ENCODE measurements at places on chromosomes 7 and 10. TPM values are rescaled to one million over a fixed set of nuclear protein-coding genes. Genes with fewer than 3 reads are reported as not detected.
A peak's percentile ranks its signal among the peaks of the same experiment; 100 is the strongest.

Gene UTF1
- total RNA-seq, result not detected

Gene CALHM3
- not detected for total RNA-seq

- no peak for DNase-seq
These were observed 184.0 kb upstream of the ADO start for GRCh38 chr10:62620491-62620890.

Gene BHLHA15
- total RNA-seq, result not detected

Gene SPDYE8
- not detected for total RNA-seq

Gene CDC14C
- not detected for total RNA-seq

Gene TFAM
- 136 TPM for total RNA-seq

DNA sequence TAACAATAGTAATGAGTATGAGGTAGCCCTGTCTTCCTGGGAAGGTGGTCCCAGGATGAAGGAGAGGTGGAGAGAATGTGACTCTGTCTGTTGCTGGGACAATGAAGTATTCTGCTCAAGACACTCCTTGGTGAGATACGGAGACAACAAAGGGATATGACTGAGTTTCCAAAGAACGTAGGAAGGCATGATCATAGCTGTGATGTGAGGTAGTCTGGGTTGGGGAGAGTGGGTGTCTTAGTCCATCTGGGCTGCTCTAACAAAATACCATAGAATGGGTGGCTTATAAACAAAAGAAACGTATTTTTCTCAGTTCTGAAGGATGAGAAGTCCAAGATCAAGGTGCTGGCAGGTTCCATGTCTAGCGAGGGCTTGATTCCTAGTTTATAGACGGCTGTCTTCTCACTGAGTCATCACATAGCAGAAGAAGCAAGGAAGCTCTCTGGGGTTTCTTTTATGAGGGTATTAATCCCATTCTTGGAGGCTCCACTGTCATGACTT lies 84.9 kb upstream of the RHOBTB1 start:
- no peak for DNase-seq

DNA sequence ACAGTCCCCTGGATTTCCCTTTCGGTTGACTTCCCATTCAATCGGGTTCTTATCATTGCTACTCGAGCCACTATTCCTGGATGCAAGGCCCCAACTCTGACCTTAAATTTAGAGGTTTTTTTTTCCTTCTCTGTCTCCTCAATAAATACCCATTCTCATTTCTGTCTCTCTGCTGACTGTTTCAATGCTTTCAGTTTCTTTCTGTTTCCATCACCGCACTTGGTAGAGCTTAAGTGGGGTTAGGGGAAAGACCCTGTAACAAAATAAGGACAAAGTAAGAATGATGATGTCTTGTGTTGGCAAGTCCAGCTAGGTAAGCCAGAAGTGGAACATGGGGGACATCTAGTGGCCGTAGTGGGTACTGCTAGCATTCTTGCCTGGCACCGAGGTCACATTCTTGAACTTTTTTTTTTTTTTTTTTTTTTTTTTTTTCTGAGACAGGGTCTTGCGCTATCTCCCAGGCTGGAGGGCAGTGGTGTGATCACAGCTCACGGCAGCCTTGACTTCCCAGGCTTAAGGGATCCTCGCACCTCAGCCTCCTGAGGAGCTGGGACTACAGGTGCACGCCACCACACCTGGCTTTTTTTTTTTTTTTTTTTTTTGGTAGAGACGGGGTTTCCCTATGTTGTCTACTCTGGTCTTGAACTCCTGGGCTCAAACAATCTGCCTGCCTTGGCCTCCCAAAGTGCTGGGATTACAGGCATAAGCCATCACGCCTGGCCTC lies 40.3 kb downstream of the ZC3HC1 start:
- peak; percentile 80 for DNase-seq

DNA sequence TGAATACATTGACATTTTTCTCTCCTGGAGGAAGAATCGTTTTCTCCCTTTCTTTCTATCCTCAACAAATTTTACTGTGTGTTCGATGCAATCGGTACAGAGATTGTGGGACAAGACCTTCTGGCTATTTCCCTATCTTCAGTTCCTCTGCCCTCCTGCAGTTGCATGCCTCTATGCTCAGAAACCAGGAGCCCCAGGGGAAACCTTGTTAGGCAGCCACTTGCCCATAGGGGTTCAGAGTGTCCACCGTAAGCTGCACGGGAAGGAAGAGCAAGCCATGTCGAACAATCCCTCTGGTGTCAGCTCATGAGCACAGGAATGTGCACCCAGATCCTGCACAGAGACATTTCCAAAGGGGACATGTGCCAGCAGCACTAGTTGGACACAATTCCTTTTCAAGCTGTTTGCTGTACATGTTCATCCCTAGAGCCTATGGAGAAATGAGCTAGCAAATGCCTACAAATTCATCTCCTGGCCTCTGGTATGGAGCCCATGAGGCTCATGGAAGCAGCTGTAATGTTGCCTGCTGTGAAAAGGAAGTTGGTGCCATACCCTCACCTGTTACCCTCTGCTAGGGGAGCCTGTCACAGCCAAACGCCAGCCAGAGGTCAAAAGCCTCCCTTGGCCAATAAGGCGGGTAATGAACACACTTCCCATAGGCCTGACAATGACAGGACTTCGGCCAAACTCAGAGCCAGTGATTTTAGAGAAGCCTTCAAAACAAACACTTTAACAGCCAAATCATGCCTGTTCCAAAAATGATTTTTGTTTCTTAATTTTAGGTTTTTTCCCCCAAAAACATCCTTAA lies 35.9 kb upstream of the ASAH2 start:
- no peak for DNase-seq

Gene GALNT17
- total RNA-seq, result not detected

DNA sequence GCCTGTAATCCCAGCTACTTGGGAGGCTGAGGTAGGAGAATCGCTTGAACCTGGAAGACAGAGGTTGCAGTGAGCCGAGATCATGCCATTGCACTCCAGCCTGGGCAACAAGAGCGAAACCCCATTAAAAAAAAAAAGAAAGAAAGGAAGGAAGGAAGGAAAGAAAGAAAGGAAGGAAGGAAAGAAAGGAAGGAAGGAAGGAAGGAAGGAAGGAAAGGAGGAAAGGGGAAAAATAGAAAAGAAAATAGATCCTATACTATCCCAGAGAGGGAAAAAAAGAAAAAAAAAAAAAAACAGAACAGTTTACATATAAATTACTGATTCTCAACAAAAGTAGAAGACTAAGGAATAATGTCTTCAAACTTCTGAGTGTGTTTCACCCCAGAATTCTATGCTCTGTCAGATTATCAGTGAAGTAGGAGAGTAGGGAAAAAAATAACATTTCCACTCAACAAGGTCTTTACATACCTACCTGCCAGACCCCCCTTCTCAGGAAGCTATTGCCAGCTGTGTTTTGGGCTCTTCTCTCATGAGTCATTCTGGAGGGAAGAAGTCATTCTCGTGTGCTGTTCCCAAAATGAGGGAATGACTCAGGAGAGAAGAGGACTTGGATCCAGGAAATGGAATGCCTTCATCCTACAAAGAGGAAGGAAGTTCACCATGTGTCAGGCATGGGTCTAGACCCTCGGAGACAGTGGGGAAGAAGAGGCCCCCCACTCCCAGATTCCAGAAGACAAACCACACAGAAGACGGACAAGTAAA lies 20.9 kb downstream of the RGS10 start:
- no peak for DNase-seq

Gene NEUROD6
- total RNA-seq, result not detected

GRCh38 chr7:136034132-136034531 lies 57.0 kb upstream of the MTPN start:
- no peak for DNase-seq

Gene TRPV6
- not detected for total RNA-seq

- no peak for DNase-seq
These were observed 43.3 kb downstream of the DIP2C start for GRCh38 chr10:646118-646524.

Gene ST8SIA6
- not detected for total RNA-seq

- no peak for DNase-seq
These were observed 6.0 kb downstream of the COL13A1 start for GRCh38 chr10:69807696-69808095.

Gene PRPF18
- total RNA-seq, result 26.3 TPM

DNA sequence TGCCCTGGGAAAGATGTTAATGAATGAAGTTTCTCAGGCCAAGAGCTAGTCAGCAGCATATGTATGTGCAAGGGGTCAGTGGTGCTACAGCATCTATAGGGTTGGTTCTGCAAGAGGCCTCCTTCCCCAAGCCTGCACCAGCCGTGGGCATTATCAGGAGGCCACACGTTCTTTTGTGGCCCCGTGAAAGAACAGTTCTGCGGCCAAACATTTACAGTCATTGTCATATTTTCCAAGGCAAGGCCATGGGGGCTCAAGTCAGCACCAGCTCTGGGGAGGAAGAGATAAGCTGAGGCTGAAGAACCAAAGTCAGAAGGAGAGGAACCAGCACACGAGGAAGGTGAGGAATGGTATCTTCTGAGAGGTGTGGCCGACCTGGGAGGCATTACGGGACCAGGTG lies 54.4 kb upstream of the TMEM72 start:
- DNase-seq, result no peak

GRCh38 chr7:150981644-150982043 lies 3.5 kb upstream of the KCNH2 start:
- no peak for DNase-seq

Gene GJD4
- total RNA-seq, result not detected

DNA sequence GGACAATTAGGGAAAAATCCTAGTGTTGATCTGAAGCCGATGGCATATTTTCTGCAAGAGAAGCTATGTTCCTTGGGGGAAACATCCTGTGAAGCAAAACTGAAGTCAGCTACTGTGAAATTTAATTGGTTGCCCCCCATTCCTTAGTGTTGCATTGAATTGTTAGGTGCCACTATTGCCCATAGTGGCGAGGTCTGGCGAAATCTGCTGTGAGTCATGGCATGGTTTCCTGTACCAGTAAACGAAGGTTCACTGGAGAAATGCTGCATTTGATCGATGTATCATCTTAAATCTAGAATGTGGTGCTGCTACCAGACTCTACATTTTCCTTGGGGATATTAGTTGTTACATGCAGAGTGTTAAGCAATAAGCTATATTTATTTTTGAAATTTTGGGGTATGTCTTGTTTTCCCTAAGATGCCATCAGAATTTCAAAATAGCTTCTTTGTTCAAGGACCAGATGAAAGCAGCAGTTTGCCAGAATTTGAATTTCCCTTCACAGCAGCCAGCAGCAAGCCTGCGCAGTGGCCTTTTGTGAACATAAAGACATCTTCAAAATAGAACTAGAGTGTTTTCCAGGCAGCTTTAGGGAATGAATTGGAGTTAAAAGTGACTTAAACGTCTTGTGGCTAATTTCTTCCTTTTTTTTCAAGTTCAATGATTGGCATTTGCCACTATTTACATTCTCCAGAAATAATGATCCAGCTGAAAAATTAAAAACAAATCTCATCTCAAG lies 348.6 kb upstream of the COBL start:
- DNase-seq, result no peak

Gene RNLS
- 7.0 TPM for total RNA-seq

Gene RARRES2
- total RNA-seq, result not detected

DNA sequence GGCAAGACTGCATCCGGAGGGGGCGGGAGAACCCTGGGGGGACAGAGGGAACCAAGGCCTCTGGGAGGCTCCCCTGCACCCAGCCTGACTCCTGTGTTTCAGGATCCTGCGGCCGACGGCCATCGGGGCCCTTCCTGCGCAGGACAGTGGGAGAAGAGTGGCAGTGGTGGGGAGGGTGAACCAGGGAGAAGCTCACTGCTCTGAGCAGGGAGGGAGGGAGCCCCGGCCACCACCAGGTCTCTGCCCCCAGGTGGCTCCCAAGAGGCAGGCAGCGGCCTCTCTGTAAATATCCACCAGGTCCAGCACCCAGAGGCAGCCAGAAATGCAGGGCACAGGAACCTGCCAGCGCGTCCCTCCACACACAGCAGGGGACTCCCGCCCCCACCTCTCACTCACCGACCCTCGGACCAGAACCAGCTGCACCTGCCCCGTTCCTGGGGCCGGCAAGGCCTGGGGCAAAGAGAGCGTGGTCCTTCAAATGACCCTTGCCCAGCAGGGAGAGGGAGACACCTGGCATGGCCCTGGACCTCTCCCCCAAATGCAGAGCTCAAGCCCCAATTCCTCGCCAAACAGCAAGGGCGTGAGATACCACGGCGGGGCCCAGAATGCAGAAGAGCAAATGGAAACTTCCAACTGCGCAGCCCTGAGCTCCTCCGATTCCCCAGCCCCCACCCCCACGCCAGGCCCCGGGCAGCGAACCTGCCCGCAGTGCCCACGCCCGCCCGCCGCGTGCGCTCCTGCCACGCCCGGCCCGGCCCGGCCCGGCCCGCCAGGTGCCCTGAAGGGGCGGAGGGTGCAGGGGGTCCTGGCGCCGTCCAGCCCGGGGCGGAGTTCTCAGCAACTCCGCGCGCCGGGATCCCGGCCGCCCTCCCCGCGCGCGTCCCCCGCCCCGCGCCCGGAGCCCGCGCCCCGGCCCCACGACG lies 805 bp downstream of the RASGEF1A start:
- no peak for DNase-seq

DNA sequence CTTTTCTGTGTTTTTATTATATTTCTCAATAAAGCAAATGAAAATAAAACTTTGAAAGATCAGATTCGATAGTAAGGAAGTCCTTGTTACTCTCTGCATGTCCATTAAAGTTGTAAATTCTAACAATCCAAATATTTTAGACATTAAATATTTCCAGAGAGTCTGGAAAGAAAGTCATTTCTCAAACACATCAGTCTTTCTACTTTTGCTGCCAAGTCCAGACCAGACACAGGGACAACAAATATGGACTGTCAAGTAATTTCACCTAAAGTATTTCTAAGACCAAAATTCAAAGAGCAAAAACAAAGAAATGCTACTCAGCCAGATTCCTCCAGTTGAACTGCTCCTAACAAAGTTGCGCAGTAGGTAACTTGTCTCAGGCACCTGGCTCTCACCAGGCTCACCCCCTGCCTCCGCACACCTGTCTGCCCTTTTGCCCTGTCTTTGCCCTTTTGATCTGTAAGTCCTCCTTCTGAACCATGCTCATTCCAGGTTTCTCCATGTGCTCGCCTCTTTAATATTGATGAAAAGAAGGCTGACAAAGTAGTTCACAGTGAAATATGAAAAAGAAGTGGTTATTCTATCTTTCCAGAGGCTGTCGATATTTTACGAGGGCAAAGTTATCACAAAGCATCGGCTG lies 300.5 kb downstream of the C7orf25 start:
- DNase-seq, result no peak

GRCh38 chr10:71727105-71727737 lies 7.6 kb upstream of the C10orf105 start:
- peak; percentile 45 for DNase-seq

GRCh38 chr7:46996972-46997371 lies 584.9 kb downstream of the TNS3 start:
- no peak for DNase-seq

GRCh38 chr10:48572414-48572813 lies 32.5 kb downstream of the ARHGAP22 start:
- DNase-seq, result no peak

DNA sequence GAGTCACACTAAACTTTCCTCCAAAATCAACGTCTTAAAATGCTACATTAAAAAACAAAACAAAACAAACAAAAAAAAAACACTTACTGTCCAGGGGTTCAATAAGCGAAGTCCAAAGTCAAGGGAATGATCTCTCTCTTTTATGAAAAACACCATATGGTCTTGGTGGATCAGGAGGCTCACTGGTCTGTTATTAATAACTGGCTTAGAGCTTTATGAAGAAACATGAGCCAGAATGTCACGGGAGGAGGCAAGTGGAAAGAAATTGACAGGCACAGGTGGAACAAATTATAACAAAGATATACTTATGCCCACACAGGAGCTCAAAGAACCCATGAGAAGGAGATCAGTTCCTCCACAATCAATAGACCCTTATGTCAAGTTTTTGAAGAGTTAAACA lies at the start of gene MRLN:
Gene MRLN (minus strand): TSS at position 189 of the 400 bp plus-strand sequence.
- DNase-seq, result no peak
